ENCODE measurements at places on chromosomes 16 and 17. TPM values are rescaled to one million over a fixed set of nuclear protein-coding genes. Genes with fewer than 3 reads are reported as not detected.

The CACNA1G gene
- total RNA-seq: not detected

The MARVELD3 gene
- total RNA-seq: 0.11 TPM

The SLC47A1 gene
- total RNA-seq: 0.34 TPM

The ADAP2 gene
- 0.43 TPM for total RNA-seq

The PRCD gene
- total RNA-seq: 0.54 TPM

The PLA2G10 gene
- not detected for total RNA-seq

The SLC5A10 gene
- not detected for total RNA-seq

The PRDM7 gene
- not detected for total RNA-seq

The NATD1 gene
- 2.6 TPM for total RNA-seq

The KRT9 gene
- not detected for total RNA-seq

The SLC13A5 gene
- total RNA-seq: 0.11 TPM

The CRAMP1 gene
- total RNA-seq: 10.4 TPM

The KRTAP3-2 gene
- not detected for total RNA-seq
